Right forelimb (tissue), 1 donor: ENCODE measurements at places on chromosomes 7 and 10.

GRCh38 chr10:4835494-4835918 lies 9.5 kb downstream of the AKR1E2 start:
- DNase-seq, result no peak

DNA sequence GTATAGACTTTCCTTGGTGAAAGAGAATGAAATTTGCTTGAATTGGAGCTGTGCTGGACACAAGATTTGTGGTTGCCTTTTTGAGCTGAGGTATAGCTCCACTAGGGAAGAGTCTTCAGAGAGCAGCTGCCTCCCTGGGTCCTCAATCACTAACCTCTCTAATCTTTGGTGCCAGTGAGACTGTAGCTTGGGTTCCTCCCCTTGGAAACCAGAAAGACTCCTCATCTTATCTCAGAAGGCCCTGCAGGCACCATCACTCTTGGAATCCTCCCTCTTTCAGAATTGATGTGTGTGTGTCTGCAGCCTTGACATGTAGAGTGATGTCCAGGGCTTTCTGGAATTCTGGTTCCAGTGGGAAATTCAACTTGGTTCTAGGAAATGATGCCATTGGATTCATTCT lies 426.5 kb downstream of the RPS24 start:
- DNase-seq, result no peak

GRCh38 chr10:77011874-77012811 lies 625.5 kb downstream of the KCNMA1 start:
- DNase-seq, result no peak

- no peak for DNase-seq
Measured at GRCh38 chr10:121378251-121378801, 219.9 kb downstream of the FGFR2 start.

DNA sequence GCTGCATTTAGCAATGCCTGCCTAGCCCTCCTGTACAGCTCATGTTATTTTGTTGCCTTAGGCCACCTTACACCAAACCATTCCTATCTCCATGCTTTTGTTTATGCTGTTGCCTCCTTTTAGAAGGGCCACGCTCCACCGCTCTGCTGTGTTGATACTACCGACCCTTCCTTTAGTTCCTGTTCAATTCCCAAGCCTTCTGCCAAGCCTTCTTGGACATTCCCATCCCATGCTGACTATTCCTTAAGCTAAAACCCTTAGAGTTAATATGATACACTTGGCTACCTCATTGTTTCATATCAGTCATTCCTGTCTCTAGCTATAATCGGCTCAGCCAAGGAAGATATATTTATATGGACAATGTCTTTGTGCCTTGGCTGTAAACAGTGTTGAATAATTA lies 705.5 kb downstream of the LRMDA start:
- DNase-seq, result no peak

DNA sequence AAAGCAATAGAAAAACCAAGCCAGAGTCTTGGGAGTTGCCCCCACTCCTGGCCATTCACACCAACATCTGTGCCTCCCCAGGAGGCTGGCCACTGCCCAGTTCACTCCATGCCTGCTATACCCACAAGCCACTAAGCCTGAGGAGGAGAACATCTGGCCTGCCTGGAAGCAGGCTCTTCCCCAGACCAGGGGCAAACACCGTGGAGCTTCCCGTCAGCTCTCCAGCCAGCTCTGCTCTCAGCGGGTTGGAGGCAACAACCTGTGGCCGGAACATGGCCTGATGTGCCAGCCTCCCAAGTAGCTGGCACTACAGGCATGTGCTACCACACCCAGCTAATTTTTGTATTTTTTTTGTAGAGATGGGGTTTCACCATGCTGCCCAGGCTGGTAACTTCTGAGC lies 9.1 kb upstream of the PTPRN2 start:
- DNase-seq, result no peak

- no peak for DNase-seq
Measured at GRCh38 chr10:76021398-76021797, 590.0 kb downstream of the LRMDA start.

- no peak for DNase-seq
Measured at GRCh38 chr10:18043148-18044006, 91.7 kb downstream of the SLC39A12 start.

DNA sequence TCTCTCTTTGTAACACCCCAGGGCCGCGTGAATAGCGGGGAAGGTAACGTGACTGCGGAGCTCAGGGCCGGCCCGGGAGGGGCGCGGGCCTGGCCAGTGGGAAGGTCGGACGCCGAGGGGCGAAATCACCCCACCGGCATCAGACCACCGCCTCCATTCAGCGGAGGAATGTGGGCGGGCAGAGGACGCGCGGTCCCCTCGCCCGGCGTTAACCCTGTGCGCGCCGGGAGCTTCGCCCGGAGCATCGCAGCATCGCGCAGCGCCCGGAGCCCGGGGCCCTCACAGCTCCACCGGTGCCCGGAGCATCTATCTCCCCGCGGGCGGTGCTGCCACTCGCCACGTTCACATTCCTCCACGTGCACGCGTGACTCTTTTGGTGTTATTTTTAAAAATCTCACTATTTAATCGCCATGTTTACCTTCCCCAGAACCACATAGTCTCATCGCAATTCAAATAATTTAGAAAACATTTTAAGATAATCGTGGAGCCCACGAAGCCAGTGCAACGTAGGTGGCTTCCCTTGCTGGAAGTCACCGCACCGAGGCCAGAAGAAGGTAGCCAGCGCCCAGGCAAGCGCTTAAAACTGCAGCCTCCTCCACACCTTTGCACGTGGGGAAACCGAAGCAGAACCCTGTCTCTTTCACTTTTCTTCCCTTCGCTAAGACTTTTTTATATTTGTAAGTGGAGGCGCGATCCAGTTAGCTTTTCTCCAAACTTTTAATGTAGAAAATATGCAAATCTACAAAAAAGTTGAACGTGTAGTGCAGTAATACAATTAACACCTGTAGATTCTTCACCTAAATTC lies 21.8 kb downstream of the FGFBP3 start:
- DNase-seq, result peak; percentile 64

- DNase-seq, result no peak
Measured at GRCh38 chr7:131957338-131958020, 401.1 kb upstream of the PODXL start.
